Stimulated activated CD4-positive, alpha-beta T cell treated with anti-CD3 and anti-CD28 coated beads, Interleukin-4, amount 100 ng/mL, for 1 hour (primary cell): ENCODE measurements at places on chromosomes 4 and X.

GRCh38 chr4:86223472-86223871, 136.4 kb downstream of the MAPK10 start:
- no peak for DNase-seq

GRCh38 chr4:6767748-6768538, 14.6 kb upstream of the KIAA0232 start:
- DNase-seq = no peak

DNA sequence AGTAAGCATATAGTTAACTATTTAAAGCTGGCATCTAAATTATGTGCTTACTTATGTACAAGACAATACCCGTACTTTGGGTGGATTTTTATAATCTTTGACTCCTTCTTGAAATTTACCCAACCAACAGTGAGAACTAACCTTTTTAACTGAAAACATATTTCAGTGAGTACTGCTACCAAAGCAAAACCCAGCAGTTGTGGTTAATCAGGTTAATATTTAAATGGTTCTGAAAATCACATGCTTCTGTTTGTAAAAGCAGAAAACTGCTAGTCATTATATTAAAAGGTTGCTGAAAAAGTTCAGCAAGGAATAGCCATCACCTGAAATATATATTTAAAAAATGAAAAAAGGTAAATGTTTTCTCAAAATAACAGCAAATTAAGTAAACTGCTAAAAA, 20.0 kb downstream of the UBE2D3 start:
- no peak for DNase-seq

- no peak for DNase-seq
Measured at GRCh38 chrX:3757510-3758025, 44.1 kb upstream of the PRKX start.

DNA sequence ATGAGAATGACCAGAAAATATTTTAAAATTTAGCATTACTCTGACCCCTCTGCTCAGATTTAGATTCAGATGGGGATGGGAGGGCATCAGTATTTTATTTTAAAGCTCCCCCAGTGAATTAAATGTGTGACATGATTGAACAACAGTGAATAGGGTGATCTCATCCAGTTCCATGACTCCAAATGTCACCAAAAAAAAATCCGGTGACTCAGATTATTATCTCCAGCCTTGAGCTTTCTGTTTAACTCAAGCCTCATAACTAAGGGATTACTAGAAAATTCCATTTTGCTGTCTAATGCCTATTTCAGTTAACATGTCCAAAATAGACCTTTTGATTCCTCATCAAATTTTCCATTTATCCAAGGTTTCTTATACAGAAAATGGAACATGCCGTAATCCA, 121.8 kb upstream of the TMEM47 start:
- no peak for DNase-seq

DNA sequence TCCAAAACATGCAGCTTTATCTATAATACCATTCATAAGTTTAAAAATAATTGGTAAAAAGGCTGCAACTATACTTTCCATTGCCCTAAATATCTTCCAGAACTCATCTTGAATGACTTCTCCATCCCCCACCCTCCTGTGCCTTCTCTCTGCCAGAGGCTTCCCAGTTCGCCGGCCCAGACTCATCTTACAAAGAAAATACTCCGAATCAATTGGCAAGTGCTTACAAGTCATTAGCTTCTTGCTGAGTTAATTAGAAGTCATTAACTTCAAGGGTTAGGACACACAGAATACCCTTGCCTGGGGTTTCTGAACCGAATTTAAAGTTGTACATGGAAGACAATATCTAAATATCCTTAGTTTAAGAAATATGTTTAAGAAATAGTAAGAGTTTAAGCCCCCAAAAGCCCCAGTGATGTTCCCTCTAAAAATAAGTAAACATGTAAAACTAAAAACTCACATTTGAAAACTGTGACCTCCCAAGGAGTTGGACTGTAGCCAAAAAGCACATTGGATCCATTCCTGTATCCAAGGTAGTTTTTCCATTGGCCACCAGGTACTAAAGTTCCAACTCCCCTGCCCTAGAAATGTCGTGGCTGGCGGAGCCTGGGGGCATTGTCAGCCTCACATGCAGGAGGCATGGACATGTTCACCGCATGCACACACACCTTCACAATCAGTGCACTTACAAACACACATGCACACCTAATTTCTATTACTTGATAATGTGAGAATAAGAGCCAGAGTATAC, 535.2 kb upstream of the FAT1 start:
- no peak for DNase-seq

GRCh38 chr4:52687696-52688095, 28.6 kb upstream of the USP46 start:
- no peak for DNase-seq

GRCh38 chrX:132270699-132271098, 51.5 kb upstream of the RAP2C start:
- DNase-seq = no peak

DNA sequence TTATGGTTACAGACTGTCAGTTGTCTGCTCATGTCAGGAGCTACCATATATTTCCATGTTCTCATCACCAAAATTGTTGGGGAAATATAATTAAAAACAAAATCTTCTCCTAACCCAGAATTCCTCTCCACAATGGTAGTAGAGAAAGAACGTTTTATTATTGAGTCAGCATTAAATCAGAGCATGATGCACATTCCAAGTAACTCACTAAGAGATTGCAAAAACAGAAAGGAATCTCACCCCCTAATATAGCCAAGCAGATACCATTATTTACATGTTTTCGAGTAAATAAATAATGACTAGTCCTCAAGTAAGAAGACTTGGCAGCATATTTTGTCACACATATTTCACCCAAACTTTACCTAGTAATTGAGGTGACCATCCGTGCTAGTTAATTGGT, 36.2 kb upstream of the ARHGEF6 start:
- DNase-seq = no peak
